ENCODE measurements at places on chromosomes 1 and 21.

DNA sequence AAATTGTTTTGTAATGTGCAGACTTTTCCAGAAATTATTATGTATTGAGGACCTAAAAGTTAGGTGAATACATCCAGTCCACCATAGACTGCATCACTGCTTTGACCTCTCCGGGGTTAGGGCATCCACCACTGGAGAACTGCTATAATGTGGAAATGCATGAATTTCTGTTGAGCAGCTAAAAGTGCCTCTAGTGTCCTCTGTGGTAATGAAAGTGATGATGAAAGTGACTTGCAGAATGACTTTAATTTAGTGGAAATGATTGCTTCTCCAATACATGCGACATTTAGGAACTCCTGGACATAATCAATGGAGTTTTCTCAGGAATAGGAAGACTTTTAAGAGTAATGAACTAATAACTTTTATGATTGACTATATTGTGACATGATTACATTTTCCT, 170.8 kb downstream of the LBR start:
- DNase-seq, result no peak

DNA sequence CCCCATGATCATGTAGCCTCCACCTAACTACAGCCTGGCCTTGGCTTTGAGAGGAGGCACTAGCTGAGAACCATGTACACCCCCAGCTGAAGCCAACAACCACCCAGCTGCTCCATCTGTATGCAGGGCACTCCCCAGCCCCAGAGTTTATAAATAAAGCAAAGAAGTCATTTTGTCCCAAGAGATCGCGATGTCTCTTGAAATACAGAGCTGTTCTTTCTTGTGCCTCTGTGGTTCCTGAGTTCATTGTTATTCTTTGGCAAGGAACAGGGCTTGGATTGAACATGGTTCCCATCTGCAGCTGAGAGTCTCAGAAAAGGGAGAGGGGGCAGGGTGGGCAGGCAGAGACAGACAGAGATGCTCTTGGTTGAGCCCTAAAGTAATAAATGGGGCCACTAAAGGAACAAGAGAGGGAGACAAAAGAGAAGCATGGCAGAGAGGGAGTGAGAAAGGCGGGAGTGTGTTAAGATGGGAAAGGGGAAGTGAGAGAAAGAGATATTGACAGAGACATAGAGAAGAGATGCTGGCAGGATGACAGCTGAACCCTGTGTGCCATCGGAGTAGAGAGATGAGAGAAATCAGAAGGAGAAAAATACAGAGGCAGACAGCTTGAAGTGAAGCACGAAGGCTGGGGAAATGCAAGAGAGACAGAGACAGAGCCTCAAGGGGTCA, 63.3 kb downstream of the TNR start:
- no peak for DNase-seq

GRCh38 chr1:174131032-174131638, 28.2 kb upstream of the RABGAP1L start:
- DNase-seq, result no peak

GRCh38 chr1:234402939-234403338, 29.7 kb downstream of the COA6 start:
- DNase-seq, result no peak

GRCh38 chr1:108646648-108647269, 14.1 kb downstream of the HENMT1 start:
- DNase-seq, result no peak

DNA sequence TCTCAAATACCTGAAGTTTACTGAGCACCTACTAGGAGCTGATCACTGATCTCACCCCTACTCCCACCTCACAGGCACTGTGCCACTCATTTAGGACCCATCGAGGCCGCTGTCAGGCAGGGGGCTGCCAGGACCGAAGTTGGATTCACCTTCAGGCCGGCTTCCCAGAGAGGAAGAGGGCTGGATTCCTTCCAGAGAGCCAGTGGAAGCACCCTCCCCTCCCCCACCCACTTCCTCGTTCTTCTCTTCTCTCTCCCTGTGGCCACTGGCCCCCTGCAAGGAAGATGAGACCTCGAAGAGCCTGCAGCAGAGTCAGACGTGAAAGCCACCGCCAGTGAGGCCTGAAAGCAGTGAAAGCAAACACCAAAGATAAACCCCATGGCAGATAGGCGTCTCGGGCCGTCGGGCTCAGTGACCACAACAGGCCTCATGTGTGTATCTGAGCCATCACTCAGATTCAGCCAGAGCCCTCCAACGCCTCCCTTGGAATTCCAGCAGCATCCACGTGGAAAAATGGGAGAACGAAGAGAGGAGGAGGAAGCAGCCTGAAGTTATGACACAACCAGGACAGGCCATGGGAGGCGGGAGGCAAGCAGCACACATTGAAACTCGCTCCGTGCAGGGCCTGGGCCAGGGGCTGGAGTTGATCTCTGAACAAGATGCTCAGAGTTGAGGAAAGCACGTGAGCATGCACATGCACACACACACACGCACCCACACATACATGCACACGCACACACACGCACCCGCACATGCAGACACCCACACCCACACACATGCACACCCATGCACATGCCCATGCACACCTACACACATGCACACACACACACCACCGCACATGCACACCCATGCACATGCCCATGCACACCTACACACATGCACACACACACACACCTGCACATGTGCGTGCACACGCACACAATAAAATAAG, 6.2 kb upstream of the AGTRAP start:
- no peak for DNase-seq

- DNase-seq, result no peak
Observed at GRCh38 chr1:150574260-150575071, 4.9 kb downstream of the MCL1 start.

- no peak for DNase-seq
Observed at GRCh38 chr1:220356981-220357850, 85.0 kb upstream of the RAB3GAP2 start.

DNA sequence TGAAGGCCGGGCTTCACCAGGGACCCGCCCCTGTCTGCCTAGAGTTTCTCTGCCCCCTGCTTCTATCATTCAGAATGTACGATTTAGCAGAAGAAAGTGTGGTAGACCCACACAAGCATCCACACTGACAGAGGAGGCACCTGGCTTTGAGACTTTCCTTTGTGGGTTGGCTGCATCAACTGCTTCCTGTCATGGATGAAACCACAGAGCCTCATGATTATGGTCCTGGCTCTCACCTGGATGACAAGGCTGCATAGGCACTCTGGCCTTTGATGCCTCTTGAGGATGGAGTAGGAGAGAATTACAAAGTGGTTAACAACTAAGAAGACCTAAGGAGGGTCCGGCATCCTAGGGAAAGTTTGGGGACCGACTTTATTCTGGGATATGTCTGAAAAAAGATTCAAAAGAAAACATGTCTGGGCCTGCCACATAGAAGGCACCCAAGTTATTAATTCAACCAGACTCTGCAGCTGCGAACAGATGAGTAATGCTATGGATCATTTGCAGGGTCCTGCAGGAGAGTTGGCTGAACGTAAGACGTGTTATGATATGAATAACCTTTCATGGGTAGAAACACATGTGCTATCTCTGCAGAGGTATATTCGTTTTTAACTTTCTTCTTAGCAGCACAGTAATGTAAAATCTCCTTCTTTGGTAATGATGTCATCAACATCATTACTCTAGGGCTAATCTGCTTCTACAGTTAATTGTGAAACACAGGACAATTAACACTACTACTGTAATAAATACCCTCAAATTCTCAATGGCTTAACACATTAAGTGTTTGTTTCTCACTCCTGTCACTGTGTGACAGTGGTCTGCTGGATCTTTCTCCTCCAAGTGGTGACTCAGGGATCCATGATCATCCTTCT, 136.2 kb downstream of the SLC35F3 start:
- DNase-seq, result no peak

DNA sequence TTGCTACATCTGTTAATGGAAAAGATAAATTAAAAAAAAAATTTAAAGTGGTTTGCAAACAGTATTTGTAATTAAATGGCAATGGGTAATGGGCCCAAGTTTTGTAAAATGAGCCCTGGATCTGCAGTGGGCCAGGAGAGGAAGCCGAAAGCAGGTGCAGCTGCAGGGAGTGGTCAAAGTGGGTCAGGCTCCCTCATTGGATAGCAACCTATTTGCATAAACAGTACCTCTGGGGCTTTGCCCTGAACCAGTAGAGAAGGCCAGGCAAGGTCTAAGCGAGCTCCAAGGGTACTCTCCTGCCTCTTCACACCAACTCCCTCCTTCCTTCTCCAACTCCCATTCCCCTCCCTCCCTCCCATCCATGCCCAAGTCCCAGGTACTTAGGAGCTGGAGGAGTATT, 138.9 kb downstream of the HMGB4 start:
- DNase-seq, result no peak

DNA sequence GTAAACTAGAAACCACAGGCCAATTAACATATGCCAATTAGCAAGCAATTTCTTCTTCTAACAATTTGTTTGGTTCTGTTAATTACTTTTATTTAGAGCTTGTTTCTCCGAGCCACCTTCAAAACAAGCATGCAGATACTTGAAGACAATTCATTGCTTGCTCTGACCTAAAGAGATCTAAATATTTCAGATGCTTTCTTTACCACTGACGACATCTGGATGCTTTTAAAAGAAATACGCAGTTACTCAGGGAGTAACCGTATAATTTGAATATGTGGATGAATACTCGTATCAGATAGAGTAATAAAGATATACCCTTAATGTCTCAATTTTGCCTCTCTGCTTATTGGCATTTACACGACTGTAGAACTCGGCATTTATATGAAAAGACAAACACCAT, 390.0 kb downstream of the DISC1 start:
- no peak for DNase-seq

DNA sequence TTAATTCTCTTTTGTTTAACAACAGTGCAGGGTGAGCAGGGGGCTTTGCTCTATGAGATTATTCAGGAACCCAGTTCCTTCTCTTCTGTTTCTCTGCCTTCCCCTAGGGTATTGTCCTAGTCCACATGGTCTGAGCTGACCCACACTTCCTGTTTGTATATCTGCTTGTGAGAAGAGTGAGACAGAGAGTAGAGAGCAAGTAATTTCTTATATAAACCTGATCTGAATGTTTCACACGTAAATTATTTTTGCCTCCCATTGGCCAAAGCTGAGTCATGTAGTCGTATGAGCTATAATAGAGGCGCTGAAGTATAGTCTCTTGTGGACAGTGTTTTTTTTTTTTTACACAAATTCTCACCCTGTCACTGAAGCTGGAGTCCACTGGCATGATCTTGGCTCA, 134.2 kb upstream of the SERTAD4 start:
- no peak for DNase-seq

- no peak for DNase-seq
Observed at GRCh38 chr1:50902419-50902818, 57.6 kb downstream of the FAF1 start.

- DNase-seq, result no peak
Observed at GRCh38 chr1:186194107-186194756, 180.8 kb downstream of the TPR start.

DNA sequence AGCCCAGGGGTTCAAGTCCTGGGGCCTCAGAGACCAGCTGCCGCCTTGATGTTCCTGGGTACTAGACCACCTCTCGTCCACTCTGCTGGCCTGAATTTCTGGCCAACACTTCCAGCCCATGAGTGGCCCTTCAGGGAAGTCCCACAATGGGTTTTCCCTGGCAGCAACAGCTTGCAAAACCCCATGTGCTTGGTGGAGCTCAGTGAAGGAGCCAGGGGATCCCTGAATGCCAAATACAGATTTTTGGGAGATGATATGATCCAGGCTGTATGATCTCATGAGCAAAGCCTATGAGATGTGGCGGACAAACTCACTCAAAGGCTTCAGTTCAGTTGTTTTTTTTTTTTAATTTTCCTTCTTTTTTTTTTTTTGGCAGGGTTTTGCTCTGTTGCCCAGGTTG, 9.6 kb upstream of the RASSF5 start:
- DNase-seq, result no peak

DNA sequence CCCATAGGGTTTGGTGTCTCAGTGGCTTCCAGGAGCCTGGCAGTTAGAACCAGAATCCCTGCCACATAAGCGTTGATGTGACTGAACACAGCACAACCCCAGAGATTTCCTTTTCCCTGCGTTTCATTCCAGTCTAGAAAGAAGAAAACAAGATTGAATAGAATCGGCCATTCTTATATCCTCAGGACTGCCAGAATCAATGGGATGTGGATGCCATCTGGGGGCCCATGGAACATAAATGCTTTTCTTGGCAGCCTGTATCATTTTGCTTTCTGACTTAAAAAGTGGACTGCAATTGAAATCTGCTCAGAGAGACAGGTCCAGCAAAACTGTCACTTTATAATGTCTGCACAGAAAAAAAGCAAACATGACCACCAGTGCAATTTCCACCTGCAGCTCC, 80.3 kb downstream of the DISC1 start:
- DNase-seq, result no peak

DNA sequence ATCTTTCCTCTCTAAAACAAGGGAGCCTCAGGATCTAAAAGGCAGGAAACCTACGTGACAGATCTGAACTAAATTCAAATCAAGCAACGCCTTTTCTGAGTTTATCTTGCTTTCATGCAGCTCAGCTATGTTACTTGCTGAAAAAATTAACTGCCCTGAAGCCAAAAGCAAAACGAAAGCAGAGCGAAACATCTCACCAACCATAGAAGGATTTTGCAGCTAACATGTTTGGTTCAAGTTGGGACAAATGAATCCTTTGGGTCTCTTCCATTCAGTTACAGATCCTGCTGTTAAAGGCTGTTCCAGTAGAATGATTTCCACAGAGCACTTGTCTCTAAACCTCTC, 482 bp downstream of the SLC2A5 start:
- no peak for DNase-seq

- DNase-seq, result no peak
Observed at GRCh38 chr1:234532503-234532922, 53.5 kb upstream of the TARBP1 start.

- DNase-seq, result no peak
Observed at GRCh38 chr1:82472489-82473131, 671.9 kb downstream of the ADGRL2 start.

DNA sequence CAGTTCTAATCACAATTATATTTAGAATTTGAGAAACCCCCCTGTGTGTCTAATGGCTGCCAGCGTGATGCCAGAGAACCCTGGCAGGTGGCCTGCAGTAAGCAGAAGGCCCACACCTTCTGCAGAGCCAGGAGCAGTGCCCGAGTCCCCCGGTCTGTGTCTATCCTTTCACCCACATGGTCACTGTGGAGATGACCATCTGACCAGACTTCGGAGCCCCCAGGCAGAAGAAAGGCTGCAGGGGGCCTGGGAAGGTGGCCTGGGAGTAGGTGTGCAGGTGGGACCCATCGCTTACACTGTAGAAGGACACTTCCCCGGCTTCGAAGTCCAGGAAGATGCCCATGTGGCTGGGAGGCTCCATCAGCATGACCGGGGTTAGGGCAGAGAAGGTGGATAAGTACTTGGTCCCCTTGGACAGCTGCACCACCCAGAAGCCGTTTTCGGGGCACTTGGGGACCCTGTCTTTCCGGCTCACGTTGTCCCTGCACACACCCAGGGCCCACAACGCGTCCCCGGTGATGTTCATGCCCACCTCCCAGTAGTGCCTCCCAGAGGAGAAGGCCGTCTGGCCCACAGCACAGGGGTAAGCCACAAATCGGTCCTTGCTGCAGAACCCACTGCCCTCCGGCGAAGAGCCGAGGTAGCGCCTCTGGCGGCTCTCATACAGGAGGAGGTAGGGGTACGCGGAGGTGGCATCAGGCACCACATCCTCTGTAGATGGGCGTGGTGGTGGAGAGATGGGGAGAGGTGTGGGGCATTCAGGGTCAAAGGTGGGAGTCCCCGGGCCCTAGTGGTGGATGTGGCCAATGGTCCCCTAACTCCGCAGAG, 1.6 kb upstream of the TRIM11 start:
- DNase-seq, result no peak

- DNase-seq, result no peak
Observed at GRCh38 chr1:206682111-206682510, 2.6 kb upstream of the MAPKAPK2 start.

- no peak for DNase-seq
Observed at GRCh38 chr1:111407301-111407700, 20.2 kb downstream of the OVGP1 start.

GRCh38 chr1:116075990-116076389, 35.2 kb upstream of the MAB21L3 start:
- DNase-seq, result no peak

Measured in NCI-H2029 (cell line).